Cerebellar nuclear complex (tissue), 1 donor: ENCODE measurements at places on chromosomes 7 and 10.

DNA sequence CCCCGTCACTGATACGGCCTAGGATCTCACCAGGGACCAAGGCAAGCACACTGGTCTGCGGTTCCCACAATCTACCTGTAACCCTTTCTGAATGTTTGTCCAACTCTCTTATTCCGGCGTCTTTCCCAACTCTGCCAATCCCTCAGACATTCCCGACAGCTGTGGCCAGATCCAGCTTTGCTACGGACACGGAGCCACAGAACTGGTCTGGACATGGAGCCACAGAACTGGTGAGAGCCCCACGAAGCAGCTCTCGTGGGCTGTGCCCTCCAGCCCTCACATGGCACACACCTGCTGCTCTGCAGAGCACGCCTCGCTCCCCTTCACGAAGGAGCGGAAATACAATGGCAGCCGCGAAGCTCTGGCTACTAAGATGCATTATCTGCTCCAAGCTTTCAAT lies 376.8 kb downstream of the DNAJB6 start:
- DNase-seq = no peak

GRCh38 chr10:129114588-129114987 lies 352.5 kb upstream of the MGMT start:
- no peak for DNase-seq

DNA sequence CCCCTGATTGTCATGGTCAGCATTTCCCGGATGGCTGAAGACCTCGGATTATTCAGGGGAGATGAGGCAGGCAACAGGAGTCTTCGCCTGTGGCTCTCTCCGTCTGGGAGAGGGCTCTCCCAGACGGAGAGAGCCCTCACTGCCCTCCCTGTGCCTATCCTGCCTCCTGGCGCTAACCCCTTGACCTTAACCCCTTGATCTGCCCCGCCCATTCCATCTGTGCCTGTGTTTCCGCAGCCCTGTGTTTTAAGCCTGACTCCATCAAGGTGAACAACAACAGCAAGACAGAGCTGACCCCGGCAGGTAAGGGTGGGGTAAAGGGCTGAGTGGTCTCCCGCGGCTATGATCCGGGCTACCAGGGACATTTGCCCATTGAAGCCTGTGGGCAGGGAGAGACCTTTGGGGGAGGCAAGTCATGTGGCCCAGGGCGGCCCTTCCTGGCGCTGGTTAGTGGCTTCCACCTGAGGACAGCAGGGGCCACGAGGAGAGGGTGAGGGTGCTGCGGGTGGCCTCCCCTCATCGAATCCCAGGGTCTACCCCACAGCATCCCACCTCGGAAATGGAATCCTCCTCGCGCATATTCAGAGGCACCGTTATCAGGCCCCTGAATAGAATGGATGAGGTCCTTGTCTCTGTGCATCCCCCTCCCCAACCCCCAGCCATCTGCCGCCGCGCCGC lies 4.2 kb upstream of the MUC12 start:
- no peak for DNase-seq

DNA sequence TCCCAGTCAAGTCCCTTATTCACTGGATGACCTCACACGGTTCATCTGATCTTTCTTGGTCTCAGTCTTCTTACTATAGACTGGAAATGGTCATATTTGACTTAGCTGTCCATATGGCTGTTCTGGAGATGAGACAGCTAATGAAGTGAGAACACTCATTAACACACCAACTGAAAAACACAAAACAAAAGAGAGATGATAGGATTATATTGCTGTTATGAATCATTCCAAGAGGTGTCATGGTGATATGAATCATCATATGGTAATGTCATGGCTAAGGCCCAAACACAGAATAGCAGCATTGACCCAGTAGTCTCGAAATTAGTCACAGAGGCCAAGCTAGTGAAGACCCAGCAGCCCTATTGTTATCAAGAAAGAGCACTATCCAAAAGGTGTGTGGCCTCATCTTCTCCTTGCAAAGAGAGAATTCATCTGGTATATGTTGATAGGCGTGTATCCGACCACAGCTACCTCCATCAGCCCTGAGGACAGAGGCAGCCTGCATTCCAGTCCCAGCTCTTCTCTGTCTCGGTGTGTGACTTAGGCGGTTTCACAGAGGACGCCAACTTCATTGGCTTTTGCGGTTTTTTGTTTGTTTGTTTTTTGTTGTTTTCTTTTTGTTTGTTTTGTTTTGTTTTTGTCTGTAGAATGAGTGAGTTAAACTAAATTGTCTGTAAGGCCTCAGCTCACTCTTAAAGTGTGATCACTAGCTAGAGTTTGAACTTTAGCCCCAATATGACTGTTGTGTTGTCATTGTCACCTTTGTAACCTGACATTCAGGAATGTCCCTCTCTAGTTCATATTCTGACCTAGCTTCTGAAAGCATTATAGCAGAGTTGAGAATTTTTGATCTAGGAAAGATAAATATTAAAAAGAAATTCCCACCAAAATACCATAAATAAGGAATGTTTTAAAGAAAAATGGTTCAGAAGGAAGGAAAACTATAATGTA lies 97.4 kb upstream of the PDCD4 start:
- no peak for DNase-seq

- no peak for DNase-seq
These were observed 49.5 kb upstream of the PHYHIPL start for GRCh38 chr10:59126991-59127390.

GRCh38 chr7:108839076-108839475 lies 269.4 kb downstream of the DNAJB9 start:
- DNase-seq = no peak

- no peak for DNase-seq
These were observed 654.9 kb downstream of the KCNMA1 start for GRCh38 chr10:76982671-76983070.

DNA sequence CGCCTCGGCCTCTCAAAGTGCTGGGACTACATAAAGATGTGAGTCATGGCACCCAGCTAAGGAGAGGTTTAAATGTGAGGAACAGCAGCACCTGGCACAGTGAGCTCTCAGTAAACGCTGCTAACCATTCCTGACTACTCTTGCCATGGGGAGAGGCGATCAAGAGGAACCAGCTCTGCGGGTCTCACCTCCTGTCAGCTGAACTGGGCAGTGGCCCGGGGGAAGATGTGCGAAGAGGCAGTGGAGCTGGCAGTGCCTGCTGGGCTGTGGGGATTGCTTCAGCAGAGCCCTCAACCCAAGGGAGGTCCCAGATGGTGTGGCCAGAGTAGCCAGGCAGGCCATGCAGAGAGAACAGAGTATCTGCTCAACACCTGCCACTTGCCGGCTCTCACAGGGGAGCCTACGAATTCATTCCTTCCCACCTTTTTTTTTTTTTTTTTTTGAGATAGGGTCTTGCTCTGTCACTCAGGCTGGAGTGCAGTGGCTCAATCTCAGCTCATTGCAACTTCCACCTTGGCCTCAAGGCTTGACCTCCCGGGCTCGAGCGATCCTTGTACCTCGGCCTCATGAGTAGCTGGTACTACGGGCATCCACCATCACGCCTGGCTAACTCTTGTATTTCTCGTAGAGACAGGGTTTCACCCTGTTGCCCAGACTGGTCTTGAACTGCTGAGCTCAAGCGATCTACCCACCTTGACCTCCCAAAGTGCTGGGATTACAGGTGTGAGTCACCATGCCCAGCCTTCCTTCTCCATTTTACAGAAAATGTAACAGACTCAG lies 6.8 kb downstream of the POLM start:
- DNase-seq = no peak

DNA sequence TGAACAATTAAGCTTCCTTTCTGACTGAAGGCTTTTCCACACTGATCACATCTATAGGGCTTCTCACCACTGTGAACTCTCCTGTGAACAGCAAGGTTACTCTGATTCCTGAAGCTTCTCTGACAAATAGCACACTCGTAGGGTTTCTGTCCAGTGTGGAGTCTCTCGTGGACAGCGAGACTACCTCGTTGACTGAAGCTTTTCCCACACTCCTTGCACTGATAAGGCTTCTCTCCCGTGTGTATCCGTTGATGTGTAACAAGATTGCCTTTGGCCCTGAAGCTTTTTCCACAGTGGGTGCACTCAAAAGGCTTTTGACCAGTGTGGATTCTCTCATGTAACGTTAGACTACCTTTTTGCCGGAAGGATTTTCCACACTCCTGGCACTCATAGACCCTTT lies 4.4 kb downstream of the ZNF32 start:
- no peak for DNase-seq
